ENCODE measurements at places on chromosomes 13 and 19. TPM values are rescaled to one million over a fixed set of nuclear protein-coding genes. Genes with fewer than 3 reads are reported as not detected.

- DNase-seq: no peak
Observed at GRCh38 chr19:1747285-1748114, 5.8 kb upstream of the ONECUT3 start.

DNA sequence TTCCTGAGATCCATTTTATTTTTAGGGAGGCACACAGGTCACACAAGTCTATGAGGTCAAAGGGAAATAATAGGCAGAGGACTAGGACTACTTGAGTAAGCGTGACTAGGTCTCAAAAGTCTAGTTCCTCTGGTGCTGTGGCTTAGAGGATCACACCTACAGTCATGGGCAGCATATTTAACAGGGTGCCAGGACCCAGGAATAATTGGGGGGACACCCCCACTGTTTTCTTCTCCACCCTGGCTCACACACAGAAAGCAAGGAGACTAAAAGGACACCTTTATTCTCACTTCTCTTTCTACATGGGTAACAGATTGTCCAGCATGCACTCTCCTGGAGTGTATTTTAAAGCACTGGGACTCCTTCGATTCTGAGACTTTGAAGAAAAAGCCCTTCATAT, 26.2 kb downstream of the OXGR1 start:
- DNase-seq: no peak

- no peak for DNase-seq
Observed at GRCh38 chr13:76884186-76884906, 1.9 kb downstream of the KCTD12 start.

DNA sequence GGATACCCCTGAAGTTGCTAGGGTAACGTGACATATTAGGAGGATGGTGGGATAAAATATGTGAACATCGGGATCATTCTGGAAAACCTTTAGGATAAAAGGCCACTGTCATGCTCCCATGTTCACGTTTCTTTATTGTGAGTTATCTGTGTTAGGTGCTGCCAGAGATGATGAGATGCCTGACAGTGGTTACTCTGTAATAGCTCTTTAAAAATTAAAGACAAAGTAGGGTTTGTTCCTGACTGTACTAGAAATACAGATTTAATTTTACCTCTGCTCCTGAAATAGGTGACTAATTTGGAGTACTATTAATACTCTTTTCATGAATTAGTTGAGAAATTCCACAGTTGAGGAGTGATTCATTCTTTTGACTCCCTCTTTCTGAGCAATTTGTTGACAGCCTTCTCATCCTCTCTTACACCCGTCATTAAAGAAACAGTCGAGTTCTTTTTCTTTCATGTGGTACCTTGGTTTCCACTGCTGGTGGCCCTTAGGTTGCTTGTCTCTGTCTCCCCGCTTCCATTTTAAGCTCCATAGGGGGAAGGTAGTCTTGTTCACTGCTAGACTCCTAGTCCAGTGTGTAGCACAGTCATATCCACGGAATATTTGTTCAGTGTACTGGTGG, 28.4 kb downstream of the SAE1 start:
- DNase-seq: no peak

The STOML3 gene
- total RNA-seq: not detected

The SPINT2 gene
- 52.0 TPM for total RNA-seq

All from urinary bladder (tissue), 4 donors.